ENCODE measurements at places on chromosomes 4 and X.

- peak; percentile 38 for DNase-seq
Observed at GRCh38 chr4:74157154-74157553, 764 bp upstream of the MTHFD2L start.

DNA sequence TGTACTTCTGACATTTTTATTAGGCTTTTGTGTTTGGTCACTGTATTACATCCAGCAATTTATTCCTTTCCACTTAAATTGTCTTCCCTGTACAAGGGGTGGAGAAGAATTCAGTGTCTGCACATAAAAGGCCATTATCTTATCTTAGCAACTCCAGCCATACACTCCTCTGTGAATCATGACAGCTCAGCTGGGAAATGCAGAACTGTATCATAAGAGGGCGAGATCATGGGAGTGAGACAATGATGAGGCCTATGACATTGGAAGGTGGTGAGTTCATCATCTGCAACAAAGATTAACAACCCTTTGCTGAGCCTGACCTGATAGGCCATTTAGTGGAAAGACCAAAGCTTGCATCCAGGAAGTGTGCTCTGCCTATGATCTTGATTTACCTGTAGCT is 33.3 kb downstream of the SLIT2 start:
- DNase-seq = peak; percentile 46

DNA sequence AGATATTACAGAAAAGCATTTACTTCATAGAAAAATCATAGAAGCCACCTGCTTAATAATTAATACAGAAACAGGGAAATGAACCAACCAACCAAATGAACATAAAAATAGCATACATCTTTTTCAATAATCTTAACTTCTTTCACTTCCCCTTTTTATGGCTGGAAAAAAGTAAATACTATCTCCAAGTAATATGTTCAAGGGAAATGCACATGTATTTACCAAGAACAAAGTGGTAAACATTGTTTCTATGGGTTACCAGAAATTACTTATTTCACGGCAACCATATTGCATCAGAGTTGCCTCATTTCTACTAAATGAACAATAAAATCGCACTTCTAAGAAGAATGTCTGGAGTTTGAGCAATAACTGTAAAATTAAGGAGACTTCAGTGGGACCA is 321.3 kb downstream of the TMA16 start:
- no peak for DNase-seq

- DNase-seq = no peak
Observed at GRCh38 chr4:15833801-15834200, 55.7 kb downstream of the CD38 start.

DNA sequence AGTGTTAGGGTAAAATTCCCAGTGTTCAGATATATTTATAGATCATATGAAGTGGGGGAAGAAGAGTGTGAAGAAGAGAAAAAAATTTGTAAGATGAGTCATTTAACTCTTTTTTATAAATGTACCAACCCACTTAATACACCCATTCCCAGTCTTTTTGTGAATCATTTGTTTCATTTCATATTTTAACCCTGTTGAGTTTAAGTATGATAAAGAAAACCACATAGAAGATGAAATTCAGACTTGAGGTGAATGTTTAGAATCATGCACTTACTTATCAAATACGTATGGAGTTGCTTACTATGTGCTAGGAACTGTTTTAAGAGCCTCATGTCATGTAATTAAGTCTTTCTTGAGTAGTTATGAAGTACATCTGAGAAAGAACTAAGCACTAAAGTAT is 56.6 kb upstream of the DAPP1 start:
- no peak for DNase-seq

DNA sequence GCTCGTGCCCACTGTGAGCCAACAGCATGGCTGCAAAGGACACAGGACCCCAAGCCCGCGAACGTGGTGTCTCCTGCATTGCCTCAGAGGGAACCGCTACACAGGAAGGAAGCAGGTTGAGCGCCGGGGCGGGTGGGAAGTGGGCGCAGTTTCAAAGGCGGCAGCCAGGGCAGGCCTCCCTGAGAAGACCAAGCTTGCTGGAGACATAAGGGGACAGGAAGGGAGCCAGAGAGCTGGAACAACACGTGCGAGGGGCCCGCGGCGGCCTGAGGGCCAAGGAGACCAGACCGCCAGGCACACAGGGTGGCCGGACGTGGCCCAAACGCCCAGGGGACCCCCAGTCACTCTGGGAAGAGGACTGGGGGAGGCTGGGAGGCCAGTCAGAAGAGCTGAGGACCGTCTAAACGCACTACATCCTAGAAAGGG is 32.0 kb downstream of the CTBP1 start:
- DNase-seq = no peak

GRCh38 chrX:106791495-106791894 is 11.0 kb upstream of the TBC1D8B start:
- DNase-seq = peak; percentile 10

DNA sequence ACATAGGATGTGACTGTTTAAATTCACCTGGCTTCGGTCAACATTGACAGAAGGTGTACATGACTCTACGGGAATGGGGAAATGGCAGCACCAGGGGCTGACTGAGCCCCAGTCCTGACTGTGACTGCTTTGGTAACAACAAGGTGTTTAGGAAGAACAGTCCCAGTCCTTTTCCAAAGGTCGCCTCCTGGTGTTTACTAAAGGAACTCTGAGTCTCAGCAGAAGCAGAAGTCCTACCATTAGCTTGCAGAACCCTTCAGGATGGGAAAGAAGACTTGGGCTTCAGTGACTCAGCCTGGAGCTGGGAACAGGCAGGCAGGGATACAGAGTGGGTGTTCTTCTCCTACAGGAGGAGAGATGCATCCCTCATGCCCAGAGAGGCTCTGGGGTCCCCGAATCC is 103.3 kb downstream of the MGST2 start:
- DNase-seq = no peak
